Neuronal stem cell (in vitro differentiated cells): ENCODE measurements at places on chromosomes 6 and 20.

DNA sequence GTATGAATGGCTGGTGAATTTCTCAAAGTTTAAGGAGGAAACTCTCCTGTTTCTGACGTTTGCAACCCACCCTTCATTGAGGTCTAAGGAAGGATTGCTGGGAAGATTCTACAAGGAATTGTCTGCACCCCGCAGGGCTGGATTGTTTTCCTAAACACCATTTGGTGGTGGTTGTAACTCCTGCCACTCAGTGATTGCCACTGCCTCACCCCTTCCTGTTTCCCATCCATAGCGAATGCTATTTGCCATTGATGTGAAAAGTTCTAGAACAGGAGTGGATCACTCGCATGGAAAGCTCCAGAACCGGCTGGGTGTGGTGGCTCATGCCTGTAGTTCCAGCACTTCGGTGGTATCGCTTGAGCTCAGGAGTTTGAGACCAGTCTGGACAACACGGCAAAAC, 8.7 kb upstream of the DSP start:
- peaks cover 77% of the 10 kb centered on the region for H3K27me3 ChIP-seq
- H3K4me1 ChIP-seq: no peaks in the 10 kb centered on the region
- no peak overlapping the region for H3K27ac ChIP-seq
- no peaks in the 10 kb centered on the region for H3K36me3 ChIP-seq
- no peak for DNase-seq

DNA sequence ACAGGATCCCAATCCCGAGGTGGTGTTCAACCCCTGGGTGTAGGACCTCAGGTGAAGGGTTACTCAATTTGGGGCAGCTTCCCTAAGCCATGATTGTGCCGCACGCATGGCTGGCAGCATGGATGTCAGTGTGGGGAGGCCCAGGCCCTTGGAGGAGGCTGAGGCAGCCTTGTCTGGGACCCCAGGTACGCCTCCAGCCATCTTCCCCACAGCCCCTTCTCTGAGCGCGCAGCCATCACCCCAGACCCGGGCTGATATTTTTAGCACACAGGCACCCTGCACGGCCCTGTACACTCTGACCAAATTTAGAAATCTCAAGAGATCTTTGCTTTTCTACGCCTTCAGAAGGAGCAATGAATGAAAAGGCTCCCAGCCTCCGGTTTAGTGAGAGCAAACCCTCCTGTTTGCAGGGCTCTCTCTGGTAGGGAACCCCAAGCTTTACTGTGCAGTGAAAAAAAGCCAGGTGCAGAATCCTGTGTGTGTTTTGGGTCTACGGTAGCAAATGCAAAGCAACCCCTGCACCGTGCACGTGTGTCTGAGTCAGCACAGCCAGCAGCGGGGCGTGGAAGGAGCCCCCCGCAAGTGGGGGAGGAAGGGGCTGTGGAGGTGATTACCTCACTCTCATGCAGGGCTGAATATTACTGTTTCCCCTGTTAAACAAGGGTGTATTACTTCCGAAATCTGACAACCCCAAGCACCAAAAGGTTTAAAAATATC, 44.3 kb downstream of the CTCFL start:
- peaks cover 11% of the 10 kb centered on the region for H3K4me1 ChIP-seq
- DNase-seq: no peak
- no peak overlapping the region for H3K27ac ChIP-seq
- no peak overlapping the region for H3K4me3 ChIP-seq
- no peaks in the 10 kb centered on the region for H3K27me3 ChIP-seq
- H3K36me3 ChIP-seq: no peaks in the 10 kb centered on the region

DNA sequence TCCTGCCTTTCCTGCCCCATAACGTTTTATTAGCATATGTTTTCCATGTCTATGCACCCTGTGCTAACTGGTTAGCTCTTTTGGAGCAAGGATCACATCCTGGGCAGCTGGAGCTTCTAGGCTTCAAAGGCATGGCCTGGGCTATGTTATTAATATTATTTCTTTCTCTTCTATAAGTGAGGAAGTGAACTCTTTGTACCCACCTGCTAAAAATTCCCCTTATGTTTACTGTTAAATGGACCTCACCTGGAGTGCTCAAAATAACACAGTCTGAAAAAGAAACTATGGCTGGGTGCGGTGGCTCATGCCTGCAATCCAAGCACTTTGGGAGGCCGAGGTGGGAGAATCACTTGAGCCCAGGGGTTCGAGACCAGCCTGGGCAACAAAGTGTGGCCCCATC, 97.8 kb downstream of the TNFAIP3 start:
- H3K4me3 ChIP-seq: no peak overlapping the region
- no peaks in the 10 kb centered on the region for H3K27me3 ChIP-seq
- no peak for DNase-seq
- no peaks in the 10 kb centered on the region for H3K36me3 ChIP-seq

DNA sequence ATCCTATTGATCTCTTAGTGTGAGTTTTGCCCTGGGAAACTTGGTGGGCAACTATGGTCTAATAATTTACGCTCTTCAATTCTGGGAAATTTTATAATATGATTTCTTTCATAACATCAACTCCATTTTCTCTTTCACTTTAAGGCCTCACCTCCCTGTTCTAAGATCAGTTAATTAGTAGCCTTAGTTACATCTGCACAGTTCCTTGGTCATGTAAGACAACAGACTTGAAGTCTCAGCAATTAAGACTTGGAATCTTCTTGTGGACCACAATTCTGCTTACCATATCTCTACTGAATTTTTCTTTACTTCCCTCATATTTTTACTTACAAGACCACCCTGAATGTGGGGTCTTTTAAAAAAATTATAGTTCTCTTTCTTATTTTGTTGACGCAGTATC, 8.7 kb downstream of the ENPP3 start:
- H3K4me1 ChIP-seq: no peaks in the 10 kb centered on the region
- H3K36me3 ChIP-seq: no peaks in the 10 kb centered on the region
- no peak for DNase-seq
- no peak overlapping the region for H3K27ac ChIP-seq

DNA sequence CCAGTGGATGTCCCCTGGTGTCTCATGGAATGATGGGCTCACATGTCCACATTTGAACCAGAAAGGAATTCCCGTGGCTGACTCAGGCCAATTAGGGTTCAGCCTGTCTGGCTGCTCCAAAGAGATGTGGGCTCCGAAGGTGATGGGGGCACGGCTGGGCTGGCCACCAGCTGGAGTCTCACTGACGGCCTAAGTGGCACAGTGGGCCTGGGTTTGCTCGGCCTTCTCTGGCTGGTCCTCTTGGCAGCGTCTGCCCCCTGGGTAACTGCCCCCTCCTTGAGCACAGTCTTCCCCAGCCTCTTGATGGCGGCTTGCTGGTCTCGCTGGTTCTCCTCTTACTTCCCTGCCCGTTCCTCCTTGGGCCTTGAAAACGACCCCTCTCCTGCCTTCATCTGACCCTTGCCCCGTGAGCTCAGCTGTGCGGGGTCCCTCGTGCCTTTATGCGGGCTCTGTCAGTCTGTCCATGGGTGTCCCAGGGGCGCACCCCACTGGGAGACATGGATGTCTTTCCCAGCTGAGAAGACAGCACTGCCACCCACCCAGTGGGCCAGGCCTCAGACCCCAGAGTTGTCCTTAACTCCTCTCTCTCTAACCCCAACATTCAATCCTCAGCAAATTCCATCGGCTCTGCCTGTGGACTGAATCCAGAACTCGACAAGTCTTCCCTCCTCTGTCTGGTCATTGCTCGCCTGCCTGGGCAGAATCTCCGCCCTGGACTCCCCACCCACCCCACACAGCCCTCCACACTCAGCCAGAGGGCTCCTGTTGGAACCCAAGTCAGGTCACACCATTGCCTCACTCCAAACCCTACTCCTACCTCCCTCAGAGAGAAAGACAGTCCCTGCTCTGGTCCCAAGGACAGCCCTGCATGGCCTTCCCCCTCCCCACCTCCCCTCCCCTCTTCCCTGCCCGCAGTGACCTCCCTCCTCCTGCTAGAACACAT, 78.7 kb downstream of the CEBPB start:
- H3K4me3 ChIP-seq: no peak overlapping the region
- no peak for DNase-seq
- no peak overlapping the region for H3K27ac ChIP-seq
- H3K36me3 ChIP-seq: no peaks in the 10 kb centered on the region
- no peaks in the 10 kb centered on the region for H3K4me1 ChIP-seq
